ENCODE measurements at places on chromosomes 11 and 22.

DNA sequence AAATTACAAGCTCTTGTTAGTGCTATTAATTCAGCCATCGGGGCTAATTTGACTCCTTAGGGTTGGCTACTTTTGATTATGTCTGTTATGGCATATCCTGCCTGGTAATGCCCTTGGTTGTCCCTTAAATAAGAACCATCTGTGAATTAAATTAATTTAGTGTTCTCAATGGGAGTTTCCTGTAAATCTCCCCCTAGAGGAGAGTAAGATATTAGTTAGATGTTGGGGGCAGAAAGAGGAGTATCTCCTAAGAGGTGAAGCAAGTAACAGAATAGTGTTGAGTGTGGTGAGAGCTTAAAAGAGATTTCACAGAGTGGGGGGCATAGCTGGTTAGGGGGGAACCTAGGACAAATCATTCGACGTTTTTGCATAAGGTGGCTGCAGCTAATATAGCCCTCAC, 1126.9 kb downstream of the JRKL start:
- no peak for DNase-seq

GRCh38 chr22:37534445-37534844, 15.2 kb upstream of the CARD10 start:
- no peak for DNase-seq

GRCh38 chr11:11669233-11669846, 47.5 kb upstream of the GALNT18 start:
- DNase-seq = no peak

DNA sequence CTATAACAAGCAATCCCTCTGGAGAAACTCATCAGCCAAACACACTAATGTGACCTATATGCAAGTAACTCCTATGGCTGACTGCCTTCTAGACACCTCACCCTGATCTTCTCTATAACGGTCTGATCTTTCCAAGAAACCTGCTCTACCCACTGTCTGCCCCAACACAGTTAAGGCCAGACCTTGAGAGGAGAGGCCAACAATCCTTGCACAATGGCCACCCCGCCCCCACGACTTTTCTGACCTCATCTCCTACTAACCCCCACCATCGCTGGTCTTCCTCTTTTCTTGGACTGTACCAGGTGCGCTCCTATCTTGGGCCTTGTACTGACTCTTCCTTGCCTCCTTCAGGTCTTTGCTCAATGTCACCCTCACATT, 12.5 kb downstream of the HIRA start:
- no peak for DNase-seq

DNA sequence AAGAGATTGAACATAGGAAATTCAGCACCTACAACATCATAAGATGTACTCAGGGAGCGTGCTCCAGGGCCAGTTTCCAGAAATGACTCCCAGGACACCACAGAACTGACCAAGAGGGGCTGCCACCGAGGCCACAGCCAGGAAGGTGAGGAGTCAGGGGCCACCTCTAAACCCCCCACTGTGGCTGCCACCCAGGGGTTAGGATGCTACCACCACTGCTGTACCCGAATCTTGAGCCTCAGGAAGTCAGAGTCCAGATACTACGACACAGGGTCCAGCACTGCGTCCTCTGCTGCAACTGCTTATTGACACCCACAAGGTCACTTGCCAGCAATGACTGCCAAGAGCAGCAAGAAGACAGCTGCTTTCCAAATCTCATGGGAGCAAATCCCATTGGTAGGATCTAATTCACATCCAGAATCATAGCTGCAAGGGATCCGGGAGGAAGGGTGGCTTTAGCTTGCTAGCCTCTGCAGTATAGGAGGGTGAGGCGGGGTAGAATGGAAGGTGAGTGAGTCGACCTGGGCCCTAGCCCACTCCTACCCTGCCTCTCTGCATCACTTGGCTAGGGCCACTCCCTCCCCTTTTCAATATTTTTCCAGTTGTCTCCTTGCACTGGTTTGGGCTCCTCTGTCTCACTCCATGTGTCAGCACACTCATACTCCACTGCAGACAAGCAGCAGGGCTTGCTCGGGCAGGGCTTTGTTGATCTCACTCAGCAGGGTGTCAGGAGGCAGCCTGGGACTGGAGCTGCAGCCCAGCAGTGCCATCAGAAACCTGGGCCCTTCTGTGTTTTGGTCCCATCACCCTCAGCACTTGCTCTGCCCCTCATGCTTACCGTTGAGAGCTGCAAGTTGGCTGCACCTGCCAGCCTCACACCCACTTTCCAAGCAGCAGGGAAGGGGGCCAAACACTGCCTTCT, 18.1 kb upstream of the CYTH4 start:
- no peak for DNase-seq

DNA sequence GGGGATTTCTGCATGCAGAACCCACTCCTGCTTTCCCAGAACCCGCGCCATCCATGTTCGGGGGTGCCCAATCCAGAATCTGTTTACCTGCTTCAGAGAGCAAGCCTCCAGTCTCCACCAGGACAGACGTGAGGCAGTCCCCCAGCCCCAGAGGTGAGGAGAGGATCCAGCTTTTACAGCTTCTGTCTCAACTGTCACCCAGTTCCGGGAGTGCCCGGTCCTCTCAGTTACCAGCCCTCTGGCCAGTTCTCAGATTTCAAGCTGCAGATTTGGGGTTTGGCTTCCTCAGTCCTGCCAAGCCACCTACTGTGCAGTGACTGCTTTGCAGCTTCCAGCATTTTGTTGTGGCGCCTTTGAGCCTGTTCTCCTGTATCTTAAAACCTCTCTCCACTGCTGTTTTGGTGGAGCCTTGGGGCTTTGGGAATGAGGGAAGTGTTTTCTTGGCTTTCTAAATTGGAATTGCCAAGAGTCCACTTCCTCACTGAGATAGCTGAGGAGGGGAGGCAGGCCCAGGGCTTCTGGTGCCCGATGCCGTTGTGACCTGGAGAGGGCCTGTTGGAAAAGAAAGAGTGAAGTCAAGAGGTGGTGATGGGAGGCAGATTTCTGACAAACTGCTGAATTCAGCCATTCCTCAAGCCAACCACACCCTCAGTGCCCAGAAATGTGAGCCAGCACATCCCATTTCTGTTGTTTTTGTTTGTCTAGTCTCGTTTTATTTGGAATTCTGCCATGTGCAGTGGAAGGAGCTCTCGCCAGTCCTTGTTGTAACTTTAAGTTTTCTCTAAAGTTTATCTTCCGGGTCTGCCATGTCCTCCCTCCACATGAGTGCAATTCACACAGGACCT, 513.4 kb downstream of the TBC1D22A start:
- DNase-seq = peak; percentile 51

DNA sequence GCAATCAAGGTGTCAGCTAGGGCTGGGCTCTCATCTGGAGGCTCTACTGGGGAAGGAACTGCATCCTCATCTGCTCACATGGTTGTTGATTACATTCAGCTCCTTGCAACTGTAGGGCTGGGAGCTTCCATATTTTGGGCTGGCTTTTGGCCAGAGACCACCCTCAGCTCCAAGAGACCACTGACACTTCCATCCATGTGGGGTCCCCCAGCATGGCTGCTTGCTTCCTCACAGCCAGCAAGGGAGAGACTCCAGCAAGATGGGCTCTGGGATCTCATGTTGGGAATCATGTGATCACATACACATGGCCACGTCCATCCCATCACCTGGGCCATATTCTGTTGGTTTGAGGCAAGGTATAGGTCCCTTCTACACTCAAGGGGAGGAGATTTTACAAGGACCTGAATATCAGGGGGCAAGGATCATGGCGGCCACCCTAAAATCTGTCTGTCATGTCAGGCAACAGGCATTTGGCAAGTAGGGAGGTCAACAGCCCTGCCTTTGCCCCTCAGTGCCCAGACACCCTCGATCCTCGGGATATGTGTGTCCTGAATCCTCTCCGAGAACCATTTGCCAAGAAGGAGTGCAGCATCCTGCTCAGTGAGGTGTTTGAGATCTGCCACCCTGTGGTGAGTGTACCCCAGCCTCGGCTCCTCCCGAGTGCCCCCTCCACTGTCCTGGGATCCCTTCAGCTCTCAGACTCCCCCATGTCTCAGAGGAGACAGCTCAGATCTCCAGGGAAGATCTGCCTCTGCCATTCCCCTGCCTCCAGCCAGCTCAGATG, 48.7 kb downstream of the OTOG start:
- DNase-seq = no peak

GRCh38 chr11:71268706-71269321, 16.4 kb upstream of the SHANK2 start:
- no peak for DNase-seq

- no peak for DNase-seq
Measured at GRCh38 chr11:55714982-55715888, 53.2 kb downstream of the OR4C6 start.

GRCh38 chr11:13140873-13141655, 131.9 kb downstream of the RASSF10 start:
- DNase-seq = no peak

GRCh38 chr11:62702246-62702645, 5.0 kb downstream of the BSCL2 start:
- no peak for DNase-seq

DNA sequence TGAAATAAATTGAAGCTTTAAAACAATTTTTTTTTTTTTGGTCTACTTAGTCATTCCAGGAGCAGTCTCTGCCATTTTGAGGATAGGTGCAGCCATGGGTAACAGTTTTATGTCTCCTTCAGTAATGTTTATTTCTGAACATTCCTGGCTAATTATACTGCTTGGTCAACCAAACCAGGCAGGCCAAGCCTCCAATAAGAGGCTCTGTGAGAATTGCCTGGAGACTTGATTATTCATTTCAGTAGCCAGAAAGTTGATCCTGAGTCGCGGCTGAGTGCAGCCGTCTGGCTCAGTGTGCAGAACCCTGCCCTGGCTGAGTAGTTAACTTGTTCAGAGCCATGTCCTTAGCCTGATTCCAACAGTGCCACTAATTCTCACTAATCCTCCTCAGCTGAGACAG, 364.0 kb upstream of the FAT3 start:
- DNase-seq = no peak

- no peak for DNase-seq
Measured at GRCh38 chr11:94150704-94151685, 22.4 kb downstream of the PANX1 start.

DNA sequence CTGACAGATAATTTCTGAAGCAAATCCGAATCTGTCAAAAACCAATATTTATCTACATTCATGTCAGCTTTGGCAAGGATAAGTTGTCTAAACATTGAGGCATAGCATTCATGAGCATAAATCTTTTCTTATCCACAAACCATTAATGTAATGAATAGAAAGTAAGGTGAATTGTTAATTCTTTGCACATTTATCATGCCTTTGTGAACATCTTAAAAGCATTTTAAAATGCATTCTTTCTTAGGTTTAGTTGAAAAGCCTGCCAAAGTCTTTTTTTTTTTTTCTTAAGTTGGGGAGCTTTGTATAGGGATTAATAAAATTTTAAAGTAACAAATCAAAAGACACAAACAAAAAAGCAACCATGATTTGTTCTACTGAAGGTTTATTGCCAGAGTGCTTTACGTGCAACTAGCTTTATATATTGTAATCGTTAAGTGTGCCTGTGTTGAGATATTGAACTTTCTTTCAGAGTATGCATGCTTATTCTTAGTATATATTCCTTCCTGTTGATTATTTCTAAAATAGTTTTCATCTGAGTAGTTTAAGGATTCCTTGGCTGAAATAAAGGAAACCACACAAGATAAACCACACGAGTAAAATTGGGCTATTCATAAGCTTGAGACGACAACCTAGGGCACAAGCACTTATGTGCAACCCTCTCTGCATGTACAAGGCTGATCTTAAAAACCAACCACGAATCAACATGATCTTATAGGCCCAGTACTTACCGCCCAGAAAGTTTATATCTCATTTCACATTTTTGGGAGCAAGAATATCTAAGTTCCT, 1110.9 kb upstream of the CNTN5 start:
- DNase-seq = no peak

- DNase-seq = no peak
Measured at GRCh38 chr11:64729851-64730382, 6.9 kb upstream of the NRXN2 start.

- no peak for DNase-seq
Measured at GRCh38 chr11:25449091-25449490, 882.8 kb upstream of the ANO3 start.

DNA sequence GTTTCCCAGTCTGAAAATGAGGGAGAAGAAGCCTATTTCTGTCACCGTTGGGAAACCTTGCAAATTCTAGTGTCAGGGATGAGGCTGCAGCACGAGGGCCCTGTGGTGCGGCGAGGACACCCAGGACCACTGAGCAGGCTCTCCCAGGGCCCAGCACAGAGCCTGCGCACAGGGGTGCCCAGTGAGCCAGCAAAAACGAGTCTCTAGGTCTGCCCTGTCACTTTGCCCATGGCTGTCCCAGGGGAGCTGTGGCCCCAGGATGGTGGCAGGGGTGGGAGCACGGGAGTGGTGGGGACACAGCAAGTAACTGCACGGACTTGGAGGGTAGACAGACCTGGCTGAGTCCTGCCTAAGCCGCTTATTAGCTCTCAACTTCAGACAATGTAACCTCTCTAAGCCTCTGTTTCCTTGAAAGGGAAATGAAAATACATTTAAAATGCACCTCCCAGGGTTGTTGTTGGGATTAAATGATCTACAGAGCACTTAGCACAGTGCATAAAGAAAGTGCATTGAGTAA, 44.2 kb downstream of the DSCAML1 start:
- DNase-seq = no peak

DNA sequence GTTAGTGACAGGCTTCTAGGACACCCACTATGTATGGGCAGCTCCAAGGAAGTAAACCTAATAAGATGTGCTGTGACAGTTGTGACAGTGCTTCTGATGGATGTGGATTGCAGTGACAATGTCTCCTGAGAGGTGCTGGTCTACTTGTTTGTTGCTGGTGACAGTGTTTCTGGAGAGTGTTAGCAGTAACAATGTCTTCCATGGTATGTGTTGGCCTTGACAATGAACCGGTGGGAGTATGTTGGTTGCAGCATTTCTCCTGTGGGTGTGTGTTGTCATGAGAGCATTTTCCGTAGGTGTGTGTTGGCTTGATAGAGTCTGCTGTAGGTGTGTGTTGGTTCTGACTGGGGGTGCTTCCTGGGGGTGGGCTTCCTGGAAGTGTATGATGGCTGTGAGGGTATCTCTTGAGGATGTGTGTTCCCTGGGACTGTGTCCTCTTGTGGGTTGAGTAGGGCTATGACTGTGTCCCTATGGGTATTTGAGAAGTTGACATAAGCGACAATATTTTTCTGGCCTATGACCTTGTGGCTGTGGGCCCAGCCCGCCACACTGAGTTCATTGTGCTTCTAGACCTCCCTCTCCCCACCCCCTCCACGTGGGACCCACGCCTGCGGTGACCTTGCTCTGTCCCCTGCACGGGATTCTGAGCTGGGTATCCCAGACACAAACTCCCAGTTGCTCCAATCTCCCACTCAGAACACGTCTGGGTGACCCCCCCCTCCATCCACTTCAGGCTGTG, 1.2 kb downstream of the DCHS1 start:
- DNase-seq = no peak

DNA sequence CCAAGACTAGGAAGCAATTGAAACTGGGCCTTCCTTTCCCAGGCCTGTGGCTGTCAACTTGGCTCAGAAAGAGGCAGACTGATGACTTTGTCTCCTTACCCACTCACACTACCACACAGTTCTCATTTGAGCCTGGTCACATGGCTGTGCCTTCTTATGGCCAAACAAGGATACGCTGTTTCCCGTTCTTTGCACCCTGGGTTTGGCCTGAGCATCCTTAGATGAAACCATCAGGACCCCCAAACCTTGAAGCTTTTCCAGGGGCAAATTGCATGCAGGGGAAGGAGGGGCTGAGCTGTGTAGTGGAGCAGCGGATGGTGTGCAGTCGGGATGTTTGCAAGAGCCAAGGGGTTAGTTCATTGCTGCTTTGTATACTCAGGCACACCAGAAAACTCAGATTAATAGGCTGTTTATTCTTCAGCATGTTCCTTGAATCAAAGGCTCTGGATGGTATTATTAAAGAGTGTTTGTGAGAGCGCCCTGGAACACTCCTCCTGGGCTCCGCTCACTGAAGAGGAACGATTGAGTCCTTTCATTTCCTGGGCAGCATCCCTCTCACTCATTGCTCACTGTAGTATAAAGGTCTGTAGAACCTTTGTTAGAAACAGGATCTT, 69.8 kb downstream of the ARFGAP2 start:
- DNase-seq = no peak
